ENCODE measurements at places on chromosomes 4 and X.

DNA sequence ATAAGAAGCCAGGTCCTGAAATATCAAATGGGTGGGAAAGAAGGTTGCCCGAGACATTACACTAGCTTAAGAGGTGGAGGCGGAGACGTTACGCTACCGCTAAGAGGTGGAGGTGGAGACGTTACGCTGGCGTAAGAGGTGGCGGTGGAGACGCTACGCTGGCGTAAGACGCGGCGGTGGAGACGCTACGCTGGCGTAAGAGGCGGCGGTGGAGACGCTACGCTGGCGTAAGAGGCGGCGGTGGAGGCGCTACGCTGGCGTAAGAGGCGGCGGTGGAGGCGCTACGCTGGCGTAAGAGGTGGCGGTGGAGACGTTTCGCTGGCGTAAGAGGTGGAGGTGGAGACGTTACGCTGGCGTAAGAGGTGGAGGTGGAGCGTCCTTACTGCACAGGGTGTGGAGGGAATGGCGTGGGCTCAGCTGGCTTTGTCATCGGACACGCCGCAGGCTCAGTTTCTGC lies 12.8 kb downstream of the CYP4V2 start:
- DNase-seq: no peak

DNA sequence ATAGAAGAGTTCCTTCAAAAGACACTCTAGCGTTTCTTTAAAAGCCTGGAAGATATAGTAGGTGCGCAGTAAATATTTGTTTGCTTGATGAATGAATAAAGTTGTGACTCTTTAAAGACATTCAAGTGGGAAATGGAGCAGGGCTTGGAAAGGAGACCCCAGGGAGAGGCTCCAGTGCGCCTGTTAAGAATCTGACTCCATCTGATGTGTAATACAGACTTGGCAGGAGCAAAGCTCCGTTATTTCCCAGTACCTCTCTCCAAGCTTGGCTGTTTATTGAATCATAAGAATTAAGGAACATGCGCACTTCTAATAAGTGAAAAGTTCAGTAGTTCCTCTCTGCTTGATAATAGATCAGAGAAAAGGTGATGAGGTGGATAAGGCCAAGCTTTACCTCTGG lies 18.8 kb upstream of the KLHL8 start:
- no peak for DNase-seq

- DNase-seq: no peak
Observed at GRCh38 chr4:114423582-114423981, 175.0 kb upstream of the UGT8 start.

GRCh38 chr4:46389301-46389775 lies 590 bp downstream of the GABRA2 start:
- DNase-seq: no peak

DNA sequence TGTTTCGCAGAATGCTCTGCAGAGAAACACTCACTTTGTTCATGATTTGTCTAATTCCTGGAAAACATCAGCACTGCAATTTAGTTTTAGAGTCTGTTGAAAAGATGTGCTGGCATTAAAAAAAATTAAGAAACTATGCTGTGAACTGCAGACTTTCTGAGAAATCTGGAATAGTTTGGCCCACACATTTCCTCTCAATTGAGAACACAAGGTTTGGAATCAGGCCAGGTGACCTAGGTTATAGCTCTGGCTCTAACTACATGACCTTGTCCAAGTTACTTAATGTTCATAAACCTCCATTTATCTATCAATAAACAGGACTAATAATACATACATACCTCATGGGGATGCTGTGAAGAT lies 61.4 kb upstream of the ENPEP start:
- DNase-seq: peak; percentile 11

- peak; percentile 57 for DNase-seq
Observed at GRCh38 chr4:1310031-1310795, 20.5 kb downstream of the MAEA start.

DNA sequence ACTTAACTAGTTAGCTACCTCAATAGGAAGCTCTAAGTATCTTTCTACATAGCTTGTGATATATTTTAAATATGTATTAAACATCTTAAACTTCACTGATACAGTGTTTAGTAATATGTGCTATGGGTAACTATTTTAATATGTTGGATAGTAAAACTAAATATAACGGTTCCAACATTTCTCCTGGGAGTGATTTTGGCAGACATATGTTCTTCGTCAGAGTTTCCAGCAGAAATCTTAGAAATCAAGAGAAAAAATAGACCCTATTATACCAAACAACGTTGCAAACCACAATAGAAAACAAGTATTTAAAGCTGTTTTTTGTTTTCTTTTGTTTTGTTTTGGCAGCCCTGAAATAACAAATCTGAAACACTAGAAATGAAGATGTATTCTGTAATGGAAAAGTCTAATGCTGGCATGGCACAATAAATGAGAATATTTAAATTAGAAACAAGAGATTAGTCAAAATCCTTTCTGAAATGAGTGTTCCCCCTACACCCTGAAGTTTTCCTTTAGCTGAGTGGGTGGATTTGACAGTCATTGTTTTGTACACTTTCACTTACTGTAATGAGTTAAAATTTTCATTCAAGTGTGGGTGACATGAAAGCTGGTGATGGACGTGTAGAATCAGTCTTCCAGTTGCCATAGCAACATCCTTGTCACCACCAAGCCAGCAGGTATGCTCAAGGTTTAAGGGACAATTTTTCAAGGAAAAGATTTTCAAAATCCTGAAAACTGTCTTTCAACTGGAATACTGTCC lies 233.5 kb downstream of the SCFD2 start:
- DNase-seq: peak; percentile 66

DNA sequence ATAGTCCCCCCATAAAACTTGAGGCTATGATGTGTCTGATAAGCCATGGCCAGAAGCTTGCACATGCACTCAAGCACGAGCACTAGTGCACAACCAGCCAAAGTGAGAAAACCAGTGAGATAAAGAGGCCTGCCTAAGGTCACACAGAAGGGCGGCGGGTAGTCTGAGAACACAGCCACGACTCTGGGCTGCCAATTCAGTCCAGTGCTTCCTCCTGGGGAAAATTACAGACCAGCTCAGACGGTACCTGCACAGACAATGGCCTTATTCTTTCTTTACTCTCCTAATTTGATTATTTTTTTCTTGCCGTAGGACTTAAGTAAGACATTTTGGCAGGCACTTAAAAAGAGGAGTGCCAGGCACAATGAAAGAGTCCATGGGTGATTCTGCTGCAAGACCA lies 533.2 kb upstream of the FAT1 start:
- DNase-seq: no peak

DNA sequence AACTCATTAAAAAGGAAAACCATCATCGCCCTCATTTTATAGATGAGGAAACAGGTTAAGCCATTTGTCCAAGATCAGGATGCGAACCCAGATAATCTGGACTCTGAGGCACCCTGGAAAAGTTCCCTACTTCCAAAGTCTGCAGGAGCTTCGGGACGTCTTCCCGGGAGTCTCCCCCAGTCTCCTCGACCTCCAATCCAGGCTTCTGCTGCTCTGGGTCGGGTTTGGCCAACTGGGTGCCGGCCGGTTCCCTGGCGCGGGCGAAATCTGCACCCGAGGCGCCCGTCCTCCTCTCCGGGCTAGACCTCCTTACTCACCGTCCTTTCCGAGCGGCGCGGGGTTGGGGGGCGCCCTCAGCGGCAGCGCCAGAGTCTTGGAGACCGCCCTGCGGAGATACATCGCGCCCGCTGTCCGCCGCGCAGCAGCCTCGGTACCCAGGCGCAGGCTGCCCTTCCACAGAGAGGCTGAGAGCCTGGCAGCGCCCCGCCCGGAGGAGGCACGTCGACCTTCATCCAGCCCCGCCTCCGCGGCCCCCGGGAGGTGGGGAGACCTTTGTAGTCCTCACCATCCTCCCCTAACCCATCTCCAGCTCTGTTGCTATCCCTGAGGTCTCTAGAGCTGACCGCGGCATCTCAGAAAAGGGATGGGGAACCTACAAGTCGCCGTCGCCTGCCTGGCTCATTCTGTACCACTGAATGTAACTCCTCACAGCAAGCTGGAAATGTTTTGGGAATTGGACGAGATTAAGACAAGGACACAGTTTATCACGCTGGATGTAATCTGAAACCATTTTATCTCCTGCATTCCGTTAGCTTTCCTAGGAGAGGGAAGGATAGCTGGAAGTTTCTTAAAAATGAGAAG lies at the start of gene MGARP:
TSS of gene MGARP (minus strand) at position 466 of the 861 bp plus-strand sequence. CDS start at position 399, 67 bp downstream.
- DNase-seq: peak; percentile 35

- no peak for DNase-seq
Observed at GRCh38 chr4:8114456-8115202, 44.0 kb downstream of the ABLIM2 start.

GRCh38 chrX:40878766-40879165 lies 143.4 kb upstream of the MED14 start:
- no peak for DNase-seq

DNA sequence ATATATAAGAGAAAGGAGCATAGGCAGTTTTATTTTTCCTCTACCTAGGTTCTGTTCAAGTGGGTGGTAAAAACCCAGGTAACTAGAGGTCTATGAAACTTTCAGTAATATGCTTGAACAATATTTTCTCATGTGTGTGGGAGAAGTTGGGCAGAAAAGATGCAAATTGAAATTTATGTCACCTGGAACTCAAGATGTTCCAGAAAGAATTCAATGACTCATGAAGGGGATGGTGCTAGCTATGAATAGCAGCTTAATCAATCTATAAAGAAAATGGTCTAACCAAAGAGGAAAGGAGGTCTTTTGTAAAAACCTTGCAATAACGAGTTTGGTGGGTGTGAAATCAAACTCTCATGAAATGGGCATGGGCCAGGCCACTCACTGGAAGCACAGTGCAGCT lies 263.8 kb downstream of the INPP4B start:
- DNase-seq: no peak

GRCh38 chrX:11099465-11099864 lies 11.7 kb upstream of the HCCS start:
- DNase-seq: no peak

GRCh38 chr4:55609393-55609866 lies 17.4 kb upstream of the PDCL2 start:
- DNase-seq: peak; percentile 80

GRCh38 chr4:148192526-148192925 lies 249.7 kb downstream of the NR3C2 start:
- DNase-seq: no peak

GRCh38 chr4:87087015-87087414 lies 133.4 kb downstream of the KLHL8 start:
- no peak for DNase-seq

DNA sequence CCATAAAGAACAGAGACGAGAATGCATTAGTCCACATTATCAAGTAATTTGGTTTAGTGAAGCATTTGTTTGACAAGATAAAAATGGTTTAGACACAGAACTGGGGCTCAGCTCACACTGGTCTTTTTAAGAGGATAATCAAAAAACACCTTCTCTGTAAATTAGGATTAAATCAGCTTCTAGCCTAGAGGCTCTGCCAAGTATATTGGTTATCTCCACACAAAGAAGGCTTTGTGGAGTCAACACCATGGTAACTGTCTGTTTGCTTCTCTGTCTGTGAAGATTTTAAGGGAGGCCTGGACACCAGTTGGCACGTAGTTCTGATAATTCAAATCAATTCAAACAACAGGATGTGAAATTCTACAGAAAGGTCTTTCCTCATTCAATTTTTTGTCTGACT lies 687.0 kb downstream of the DMD start:
- DNase-seq: no peak

- DNase-seq: peak; percentile 19
Observed at GRCh38 chr4:52112411-52112810, 61.3 kb downstream of the SPATA18 start.

GRCh38 chrX:129786210-129786651 lies 6.5 kb downstream of the SASH3 start:
- DNase-seq: no peak

- DNase-seq: no peak
Observed at GRCh38 chrX:40151211-40152172, 53.7 kb upstream of the BCOR start.

DNA sequence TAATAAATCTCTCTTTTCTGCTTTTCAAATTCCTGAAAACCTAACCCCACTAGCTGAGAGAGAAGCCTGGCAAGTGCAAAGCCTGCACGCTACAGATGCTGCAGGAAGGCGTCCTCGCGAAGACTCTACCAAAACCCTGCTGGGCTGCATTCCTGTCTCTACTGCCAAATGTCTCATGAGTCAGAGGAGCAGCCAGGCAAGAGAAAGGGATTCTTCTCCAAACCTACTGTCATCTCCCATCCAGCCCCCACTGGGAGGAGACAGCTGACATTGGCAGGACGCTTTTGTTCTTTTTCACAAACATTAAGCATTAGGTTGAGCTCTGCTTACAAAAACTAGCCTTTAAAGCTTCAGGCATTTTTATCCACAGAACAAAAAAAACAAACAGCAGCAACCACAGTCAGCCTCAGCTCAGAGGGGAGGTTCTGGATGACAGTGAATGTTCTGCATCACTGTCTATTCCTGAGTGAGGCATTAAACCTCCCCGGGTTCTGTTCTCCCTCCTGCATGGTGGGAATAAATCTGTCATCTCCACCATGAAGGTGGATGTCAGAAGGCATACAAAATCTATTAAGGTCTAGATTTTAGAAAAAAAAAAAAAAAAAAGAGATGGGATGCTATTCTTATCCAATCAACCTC lies 18.0 kb downstream of the CRMP1 start:
- peak; percentile 36 for DNase-seq

- DNase-seq: no peak
Observed at GRCh38 chr4:185346975-185347601, 48.6 kb downstream of the LRP2BP start.

DNA sequence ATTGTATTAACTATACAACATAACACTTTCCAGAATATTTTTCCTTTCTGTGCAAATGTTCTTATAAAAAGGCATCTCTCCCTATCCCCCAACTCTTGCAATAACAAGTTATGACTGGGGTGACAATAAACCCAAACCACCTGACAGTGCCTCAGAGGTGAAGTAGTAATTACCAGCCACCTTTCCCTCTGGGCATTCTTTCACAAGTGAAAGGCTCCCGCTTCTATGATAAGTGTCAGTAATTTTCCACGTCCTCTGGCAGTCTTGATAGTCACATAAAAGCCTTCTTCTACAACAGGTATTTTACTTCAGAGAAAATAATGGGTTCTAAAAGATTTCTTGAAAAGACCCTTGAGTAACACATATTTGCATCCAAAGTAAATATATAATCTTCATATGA lies 82.7 kb downstream of the MANBA start:
- DNase-seq: no peak

DNA sequence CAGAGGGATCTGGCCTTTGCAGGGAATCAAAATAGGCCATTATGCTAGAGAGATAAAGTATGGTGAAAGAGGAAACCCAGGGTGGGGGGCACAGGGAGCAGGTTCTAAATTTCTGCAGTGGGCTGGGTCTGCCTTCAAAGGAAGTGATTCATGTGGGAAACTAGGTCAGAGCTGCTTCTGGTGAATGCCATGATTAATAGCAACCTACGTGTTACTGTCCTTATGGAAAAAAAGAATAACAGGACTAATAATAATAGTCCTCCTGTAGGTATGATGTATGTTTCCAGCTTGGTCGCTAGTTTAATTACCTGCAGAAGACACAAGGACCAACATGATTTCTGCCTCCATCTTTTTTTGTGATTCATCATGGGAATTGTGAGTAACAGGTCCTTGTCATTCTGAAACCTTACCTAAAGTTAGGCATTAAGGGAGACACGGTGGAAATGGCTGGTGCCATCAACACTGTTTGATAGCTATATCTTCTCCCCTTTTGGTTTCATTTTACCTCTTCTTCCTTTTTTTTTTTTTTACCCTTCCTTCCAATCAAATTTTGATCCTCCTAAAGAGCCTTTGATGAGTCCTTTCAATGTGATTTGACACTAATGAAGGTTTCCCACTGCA lies 180.4 kb downstream of the CPEB2 start:
- DNase-seq: peak; percentile 40
